Neural progenitor cell (in vitro differentiated cells): ENCODE measurements at places on chromosomes 5 and 9.

DNA sequence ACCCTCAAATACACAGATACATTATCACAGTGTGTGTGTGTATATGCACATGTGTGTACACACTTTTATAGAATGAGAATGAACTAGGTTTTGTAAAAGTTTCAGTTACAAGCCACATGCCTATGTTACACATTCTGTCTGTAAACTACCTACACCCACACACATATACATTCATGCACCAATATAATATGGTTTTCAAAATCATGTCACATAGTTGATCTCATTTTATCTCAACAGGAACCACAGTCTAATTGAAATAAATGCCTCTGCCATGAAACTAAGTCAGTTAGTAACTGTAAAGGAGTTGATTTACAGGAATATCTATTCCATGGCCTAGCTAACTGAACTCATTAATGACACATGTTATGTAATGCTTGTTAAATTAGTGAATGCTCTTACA, 646.6 kb downstream of the PDE4D start:
- no peak for DNase-seq

DNA sequence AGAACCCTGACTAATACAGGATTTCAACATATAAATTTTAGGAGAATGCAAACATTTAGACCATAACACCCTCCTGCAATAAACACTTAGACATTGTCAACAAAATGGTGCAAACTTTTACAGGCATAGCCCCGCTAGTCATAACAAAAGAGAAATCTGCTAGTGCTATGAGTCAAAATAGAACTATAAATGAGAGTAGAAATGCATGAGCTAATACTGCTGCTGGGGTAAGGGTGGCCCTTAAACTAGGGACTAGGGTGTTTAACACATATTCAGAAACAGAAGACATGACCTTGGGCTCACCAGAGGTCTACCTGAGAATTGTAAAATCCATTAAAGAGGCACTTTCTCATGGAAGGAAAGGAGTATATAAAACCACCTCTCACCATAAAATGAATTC, 131.6 kb downstream of the TLR4 start:
- no peak for DNase-seq

GRCh38 chr9:126028746-126029145, 281.6 kb downstream of the PBX3 start:
- no peak for DNase-seq

DNA sequence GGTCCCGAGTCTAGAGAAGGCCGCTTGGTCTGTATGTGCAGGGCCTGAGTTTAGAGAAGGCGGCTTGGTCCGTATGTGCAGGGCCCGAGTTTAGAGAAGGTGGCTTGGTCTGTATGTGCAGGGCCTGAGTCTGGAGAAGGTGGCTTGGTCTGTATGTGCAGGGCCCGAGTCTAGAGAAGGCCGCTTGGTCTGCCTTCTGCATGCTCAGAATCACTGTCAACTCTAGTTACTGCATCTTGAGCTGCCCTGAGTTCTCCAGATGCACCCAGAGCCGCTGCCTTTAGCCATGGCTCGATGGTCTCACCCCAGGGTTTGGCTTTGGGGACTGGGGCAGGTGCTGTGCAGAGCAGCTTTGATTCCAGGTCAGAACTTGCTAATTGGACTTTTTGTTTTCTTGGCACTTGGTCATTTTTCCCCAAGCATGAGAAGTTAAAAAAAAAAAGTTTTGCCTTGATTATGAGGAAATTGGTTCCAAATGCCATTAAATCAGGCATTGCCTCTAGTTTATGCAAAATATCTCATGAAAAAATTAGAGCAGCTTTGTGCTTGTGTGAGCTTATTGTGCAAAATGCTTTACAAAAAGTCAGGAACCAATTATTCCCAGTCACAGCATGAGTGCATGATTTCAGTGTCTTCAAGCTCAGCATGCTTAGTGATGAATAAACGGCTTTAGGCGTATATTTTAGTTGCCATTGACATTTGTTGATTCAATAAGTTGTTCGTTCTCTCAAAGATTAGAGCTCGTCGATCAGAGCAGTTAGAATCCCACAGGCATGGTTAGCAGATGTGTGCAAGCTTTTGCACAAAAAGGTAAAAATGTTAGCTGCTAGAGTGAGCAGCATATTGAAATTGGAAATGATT, 25.4 kb upstream of the EXOC3 start:
- no peak for DNase-seq

DNA sequence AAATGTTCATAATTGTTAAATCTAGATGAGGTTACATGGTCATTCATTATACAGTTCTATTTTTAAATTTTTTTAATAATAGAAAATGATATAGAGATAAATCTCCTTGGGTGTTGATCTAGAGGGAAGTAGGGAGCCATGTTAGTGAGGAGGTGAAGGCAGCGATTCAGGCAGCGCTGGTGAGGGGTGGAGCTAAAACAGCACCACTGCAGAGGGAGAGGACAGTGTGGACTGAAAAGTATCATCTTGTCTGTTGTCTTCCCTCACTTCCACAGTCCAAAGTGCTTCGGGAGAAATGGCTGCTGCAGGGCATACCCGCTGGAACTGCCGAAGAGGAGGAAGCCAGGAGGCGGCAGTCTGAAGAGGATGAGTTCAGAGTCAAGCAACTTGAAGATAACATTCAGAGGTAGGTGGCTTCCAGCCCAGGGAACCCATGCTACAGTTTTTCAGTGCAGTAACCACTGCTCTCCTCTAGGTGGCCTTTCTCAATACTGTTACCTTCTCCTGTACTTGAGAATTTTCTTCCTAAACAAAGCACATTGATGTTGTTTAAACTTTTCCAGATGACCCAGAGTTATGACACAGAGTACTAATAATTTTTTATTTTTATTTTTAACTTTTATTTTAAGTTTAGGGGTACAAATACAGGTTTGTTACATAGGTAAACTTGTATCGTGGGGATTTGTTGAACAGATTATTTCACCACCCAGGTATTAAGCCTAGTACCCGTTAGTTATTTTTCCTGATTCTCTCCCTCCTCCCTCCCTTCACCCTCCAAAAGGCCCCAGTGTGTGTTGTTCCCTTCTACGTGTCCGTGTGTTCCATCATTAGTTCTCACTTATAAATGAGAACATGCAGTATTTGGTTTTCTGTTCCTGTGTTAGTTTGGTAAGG, 100.5 kb downstream of the PALM2AKAP2 start:
- peak; percentile 55 for DNase-seq

GRCh38 chr5:158792976-158793375, 306.7 kb downstream of the EBF1 start:
- no peak for DNase-seq

DNA sequence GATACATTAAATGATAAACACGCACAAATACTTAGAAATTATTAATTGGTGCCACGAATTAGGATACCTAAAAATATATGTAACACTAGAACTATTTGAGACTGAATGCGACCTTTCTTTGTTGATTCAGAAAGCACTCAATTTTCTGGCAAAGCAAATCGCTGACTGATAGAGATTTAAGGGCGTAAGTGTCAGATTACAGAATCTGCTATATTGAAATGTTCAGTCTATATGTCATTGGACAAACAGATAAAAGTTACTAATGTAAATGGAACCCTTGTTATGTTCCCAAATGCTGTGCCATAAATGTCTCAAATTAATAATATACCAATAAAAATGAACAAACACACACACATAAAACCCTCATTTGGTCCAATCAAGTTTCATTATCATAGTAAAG, 137.9 kb downstream of the MPDZ start:
- DNase-seq: no peak

GRCh38 chr5:12023614-12024241, 119.5 kb upstream of the CTNND2 start:
- peak; percentile 74 for DNase-seq

DNA sequence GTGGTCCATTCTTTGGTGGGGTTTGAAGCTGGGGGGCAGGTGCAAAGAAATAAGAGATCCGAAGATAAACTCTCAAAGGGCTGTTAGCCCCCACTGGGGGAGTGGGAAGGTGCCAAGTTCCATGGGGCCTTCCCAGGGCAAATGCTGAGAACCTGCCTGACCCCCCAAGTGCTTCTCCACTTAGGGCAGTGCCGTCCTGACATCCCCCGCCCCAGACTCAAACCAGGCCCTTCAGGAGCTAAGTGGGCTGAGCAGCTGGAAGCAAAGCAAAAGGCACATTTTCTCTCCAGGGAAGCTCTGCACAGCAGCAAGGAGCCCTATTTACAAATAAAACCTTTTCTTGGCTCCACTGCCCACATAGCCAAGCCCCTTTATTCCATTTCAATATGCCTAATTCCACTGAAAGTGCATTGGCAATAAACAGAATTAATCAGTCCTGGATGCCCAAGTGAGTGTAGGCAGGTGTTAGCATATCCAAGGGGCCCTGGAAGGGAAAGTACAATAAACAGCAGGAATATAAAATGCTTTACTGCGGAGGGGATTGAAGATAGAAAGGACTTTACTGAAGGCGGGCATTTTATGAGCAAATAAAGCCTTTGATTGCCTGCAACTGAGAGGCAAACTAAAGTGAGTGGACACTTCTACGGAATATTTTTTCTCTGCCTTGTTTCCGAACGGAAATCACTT, 44.6 kb downstream of the WHRN start:
- no peak for DNase-seq

- DNase-seq: no peak
These were observed 105.8 kb upstream of the PCSK1 start for GRCh38 chr5:96538808-96539250.

GRCh38 chr5:151532416-151532815, 58.7 kb downstream of the FAT2 start:
- DNase-seq: no peak

DNA sequence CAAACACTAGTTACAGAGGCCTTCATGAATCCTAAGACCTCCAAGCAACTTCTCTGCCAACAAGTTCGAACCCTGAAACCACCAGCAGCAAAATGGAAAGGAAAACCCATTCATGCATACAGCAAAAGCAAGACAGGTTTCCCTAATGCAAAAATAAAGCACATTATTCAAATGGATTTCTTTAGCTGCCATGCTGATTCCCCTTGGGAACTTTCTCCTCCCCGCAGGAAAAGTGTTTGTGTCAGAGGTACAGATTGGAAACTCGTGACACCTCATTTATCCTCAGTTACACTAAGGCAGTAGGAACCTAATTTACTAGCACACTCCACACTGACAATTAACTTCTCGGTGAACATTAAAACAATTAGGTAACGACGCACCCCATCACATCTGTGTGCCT, 63.4 kb downstream of the TLE1 start:
- DNase-seq: no peak

GRCh38 chr9:86795823-86796553, 151.3 kb downstream of the GAS1 start:
- DNase-seq: peak; percentile 48
